8988T (cell line): ENCODE measurements at places on chromosomes 7 and 10.
A peak's percentile ranks its signal among the peaks of the same experiment; 100 is the strongest.

DNA sequence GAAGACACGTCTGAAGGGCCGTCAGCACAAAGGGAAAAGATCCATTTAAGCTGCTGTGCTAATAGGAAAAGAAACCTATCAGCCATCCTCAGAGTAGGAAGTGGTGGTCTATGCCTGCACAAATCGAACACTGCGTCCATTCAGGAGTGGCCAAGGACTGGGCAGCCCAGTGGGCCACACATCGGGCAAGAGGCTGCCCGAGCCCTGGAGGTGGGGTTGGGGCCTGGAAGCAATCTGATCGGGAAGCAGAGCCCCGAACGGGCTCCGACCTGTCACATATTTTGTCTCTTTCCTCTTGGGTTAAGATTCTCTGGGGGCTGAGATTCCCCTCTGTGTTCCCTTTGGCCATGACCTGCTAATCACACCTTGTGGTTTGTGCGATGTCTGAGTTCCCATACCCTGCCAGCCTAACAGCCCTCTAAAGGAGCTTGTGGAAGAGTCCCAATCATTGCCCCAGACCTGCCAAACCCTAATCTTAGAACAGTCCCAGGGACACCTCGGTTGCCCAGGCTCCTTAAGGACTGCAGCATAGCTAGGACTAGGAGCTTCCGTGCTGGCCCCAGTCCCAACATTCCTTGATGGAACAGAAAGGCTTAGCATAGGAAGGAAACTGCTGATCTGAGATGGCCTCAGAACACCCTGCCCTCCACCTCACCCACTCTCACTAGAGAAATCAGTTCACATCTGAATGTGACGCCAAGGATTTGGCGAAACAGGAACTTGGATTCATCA, 77.9 kb upstream of the SAMD8 start:
- no peak for DNase-seq

GRCh38 chr10:43254881-43255633, 11.8 kb downstream of the RASGEF1A start:
- DNase-seq, result peak; percentile 11

GRCh38 chr10:113240736-113241135, 290.7 kb downstream of the TCF7L2 start:
- no peak for DNase-seq

GRCh38 chr7:77269360-77270093, 69.9 kb upstream of the FGL2 start:
- no peak for DNase-seq

GRCh38 chr7:156985101-156985992, 25.1 kb downstream of the MNX1 start:
- no peak for DNase-seq
